Activated CD4-positive, alpha-beta T cell treated with anti-CD3 and anti-CD28 coated beads, Interleukin-2, amount 50 U/mL, for 4 hours (primary cell): ENCODE measurements at places on chromosomes 2 and 18.

GRCh38 chr2:24104906-24105305 lies 18.2 kb downstream of the PFN4 start:
- DNase-seq = no peak

- DNase-seq = no peak
Observed at GRCh38 chr2:9191041-9191481, 15.6 kb upstream of the ASAP2 start.

GRCh38 chr2:105641389-105641811 lies 103.3 kb upstream of the NCK2 start:
- DNase-seq = no peak

- DNase-seq = no peak
Observed at GRCh38 chr2:11813951-11814350, 67.5 kb downstream of the LPIN1 start.

DNA sequence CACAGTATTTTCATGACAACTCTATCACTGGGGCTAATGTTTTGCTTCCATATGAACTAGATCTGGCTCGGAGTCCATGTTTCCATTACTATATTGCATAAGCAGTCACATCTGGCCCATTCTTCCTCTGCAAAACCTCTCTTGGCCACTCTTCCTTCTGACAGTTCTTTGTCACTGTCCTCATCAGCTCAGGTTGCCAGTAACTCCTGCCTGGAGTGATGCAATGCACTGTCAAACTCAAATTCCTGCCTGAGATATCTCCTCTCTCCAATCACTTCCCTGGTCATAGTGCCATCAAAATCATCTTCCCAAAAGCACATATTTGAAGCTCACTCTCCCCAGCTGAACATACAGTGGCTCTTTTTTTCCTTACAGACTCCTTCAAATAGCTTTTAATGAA lies 66.1 kb downstream of the COLEC12 start:
- DNase-seq = no peak

DNA sequence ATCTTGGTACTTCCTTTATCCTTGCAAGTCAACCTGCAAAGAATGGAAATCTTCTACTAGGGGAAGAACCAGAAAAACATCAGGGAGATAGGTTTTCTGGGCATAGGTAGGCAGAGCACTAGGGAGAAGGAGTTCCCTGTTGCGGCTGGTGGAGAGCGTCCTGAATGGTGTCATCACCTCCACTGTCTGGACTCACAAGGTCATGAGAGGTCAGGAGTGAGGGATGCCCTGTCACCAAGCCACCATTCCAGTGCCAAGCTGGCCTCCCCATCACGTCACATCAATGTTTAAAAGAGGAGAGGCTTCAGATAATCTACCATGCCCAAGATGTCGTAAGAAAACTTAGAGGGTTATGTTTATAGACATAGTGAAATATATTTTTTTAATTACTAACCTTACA lies 72.1 kb downstream of the BCL2 start:
- DNase-seq = no peak
